Testis (tissue), 5 donors: ENCODE measurements at places on chromosomes 5 and 9. TPM values are rescaled to one million over a fixed set of nuclear protein-coding genes. Genes with fewer than 3 reads are reported as not detected.

DNA sequence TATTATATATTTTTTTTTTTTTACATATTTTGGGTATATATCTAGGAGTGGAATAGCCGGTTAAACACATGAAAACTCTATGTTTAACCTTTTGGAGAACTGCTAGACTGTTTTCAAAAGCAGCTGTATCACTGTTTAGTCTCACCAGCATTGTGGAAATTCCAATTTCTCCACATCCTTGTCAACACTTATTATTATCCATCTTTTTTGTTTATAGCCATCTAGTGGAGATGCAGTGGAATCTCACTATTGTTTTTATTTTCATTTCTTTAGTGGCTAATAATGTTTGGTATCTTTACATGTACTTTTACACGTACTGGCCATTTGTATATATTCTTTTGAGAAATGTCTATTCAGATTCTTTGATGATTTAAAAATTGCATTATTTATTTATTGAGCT is 22.7 kb upstream of the CCDC180 start:
- no peaks in the 10 kb centered on the region for H3K36me3 ChIP-seq
- H3K4me1 ChIP-seq: no peaks in the 10 kb centered on the region
- no peak overlapping the region for H3K27ac ChIP-seq
- no peak for DNase-seq
- H3K27me3 ChIP-seq: no peaks in the 10 kb centered on the region

GRCh38 chr9:123053711-123054110 is 20.2 kb downstream of the GPR21 start:
- no peak for DNase-seq
- no peak overlapping the region for H3K4me3 ChIP-seq
- H3K27ac ChIP-seq: no peak overlapping the region
- H3K27me3 ChIP-seq: no peaks in the 10 kb centered on the region
- no peaks in the 10 kb centered on the region for H3K36me3 ChIP-seq

DNA sequence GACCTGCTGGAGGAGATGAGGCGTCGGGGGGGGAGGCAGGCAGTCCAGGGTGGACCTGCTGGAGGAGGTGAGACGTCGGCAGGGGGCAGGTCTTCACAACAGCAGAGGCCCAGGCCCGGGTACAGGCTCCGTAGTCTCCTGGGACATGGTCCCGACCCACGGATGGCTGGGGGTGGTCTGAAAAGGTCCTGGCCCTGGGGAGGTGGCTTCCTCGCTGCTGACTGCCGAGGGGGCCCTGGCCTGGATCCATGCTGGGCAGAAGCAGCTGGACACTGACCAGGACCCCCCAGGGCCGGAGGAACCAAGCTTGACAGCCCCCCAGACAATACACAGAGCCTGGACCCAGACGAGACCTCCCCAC is 8.5 kb downstream of the EGFL7 start:
- H3K27me3 ChIP-seq: no peaks in the 10 kb centered on the region
- no peak overlapping the region for H3K27ac ChIP-seq
- no peaks in the 10 kb centered on the region for H3K36me3 ChIP-seq
- no peaks in the 10 kb centered on the region for H3K4me1 ChIP-seq
- DNase-seq: no peak

GRCh38 chr5:160850421-160850820 is 1.6 kb downstream of the ATP10B start:
- no peak for DNase-seq
- no peak overlapping the region for H3K27ac ChIP-seq
- H3K36me3 ChIP-seq: no peaks in the 10 kb centered on the region
- H3K27me3 ChIP-seq: no peaks in the 10 kb centered on the region

DNA sequence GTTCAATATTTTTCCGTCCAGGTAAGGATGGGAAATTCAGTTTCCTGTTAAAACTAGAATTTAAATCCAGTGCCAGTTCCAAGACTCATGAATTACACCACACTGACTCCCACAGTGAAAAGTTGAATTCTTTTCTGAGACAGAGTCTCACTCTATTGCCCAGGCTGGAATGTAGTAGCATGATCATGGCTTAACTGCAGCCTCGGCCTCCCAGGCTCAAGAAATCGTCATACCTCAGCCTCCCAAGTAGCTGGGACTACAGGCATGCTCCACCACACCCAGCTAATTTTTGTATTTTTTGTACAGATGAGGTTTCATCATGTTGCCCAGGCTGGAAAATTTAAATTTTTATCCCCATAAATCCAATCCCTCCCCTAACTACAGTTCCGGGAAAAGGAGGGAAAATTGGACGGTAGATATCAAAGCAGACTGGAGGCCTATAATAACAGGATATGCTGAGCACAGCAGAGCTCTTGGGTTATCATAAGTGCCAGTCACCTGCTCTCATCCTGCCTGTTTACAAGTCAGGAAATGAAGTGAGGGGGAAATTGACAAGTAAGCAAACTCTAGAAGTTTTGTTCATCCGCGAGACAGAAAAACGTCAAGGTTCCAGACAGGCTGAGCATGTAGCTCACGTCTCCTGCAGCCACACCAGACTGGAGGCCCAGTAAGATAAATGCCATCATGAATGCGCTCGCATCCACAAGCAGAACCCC is 105.7 kb downstream of the UGCG start:
- no peak for DNase-seq
- H3K4me3 ChIP-seq: no peak overlapping the region
- no peak overlapping the region for H3K27ac ChIP-seq
- no peaks in the 10 kb centered on the region for H3K4me1 ChIP-seq
- no peaks in the 10 kb centered on the region for H3K36me3 ChIP-seq

DNA sequence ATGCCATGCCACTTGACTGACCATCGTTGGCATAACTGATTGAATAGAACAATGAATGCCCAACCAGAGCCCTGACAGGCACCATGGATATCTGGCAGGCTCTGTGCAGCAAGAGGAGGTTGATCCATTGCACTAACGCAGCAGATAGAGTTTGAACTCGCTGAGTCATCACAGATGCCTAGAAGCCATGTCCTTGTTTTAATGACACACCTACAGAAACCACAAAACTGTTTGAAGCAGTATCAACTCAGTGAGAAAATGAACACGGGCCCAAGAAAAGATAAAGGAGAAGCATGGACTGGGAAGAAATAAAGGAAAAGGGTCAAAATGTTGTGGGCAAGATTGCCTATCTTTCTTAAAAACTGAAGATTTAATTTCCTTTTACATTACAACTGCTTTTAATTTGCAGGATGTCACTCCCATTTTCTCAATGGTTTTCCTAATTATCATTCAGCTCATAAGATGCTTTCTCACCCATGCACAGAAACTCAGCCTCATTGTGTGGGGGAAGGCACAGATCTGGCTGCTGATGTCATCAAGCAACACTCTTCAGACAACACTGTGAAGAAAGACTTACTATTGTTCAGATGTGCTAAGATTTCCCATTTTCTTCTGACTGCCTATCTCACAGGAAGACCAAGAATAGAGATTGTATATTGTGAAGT is 129.0 kb downstream of the PIK3R1 start:
- H3K4me3 ChIP-seq: no peak overlapping the region
- H3K36me3 ChIP-seq: no peaks in the 10 kb centered on the region
- no peaks in the 10 kb centered on the region for H3K27me3 ChIP-seq
- H3K27ac ChIP-seq: no peak overlapping the region
- DNase-seq: peak; percentile 29

- no peak for DNase-seq
- H3K27me3 ChIP-seq: no peaks in the 10 kb centered on the region
These were observed 24.1 kb downstream of the TENT4A start for GRCh38 chr5:6737043-6737941.

- DNase-seq: no peak
- H3K4me3 ChIP-seq: no peak overlapping the region
- H3K4me1 ChIP-seq: no peaks in the 10 kb centered on the region
These were observed 14.3 kb upstream of the SNCAIP start for GRCh38 chr5:122297587-122298298.

DNA sequence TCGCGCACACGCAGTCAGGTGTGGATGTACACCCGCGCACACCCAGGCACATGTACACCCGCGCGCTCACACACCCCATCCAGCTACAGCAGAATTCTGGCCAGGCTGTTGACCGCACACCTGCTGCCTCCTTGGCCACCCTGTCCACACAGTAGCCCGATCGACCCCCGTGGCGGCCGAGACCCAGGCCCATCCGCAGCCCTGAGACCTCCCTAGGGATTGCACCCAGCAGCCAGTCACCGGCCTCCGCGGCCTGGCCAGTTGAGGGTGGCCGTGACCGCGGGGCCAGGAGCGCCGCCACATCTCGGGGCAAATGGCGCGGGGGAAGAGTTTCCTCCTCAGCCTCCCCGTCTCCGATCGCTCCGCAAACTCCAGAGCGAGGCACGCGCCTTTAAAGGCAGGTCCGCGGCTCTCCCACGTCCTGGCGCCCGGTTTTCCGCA is 774 bp upstream of the ADAMTS16 start:
- H3K27me3 ChIP-seq: no peaks in the 10 kb centered on the region
- no peak overlapping the region for H3K27ac ChIP-seq
- H3K4me3 ChIP-seq: no peak overlapping the region
- peaks cover 7% of the 10 kb centered on the region for H3K4me1 ChIP-seq

TAF11L4 gene
- total RNA-seq: not detected

PCDH12 gene
- 2.0 TPM for total RNA-seq
